Stimulated activated CD8-positive, alpha-beta memory T cell treated with anti-CD3 and anti-CD28 coated beads, Interleukin-7, amount 100 ng/mL, for 48 hours (primary cell): ENCODE measurements at places on chromosomes 6 and 20.

DNA sequence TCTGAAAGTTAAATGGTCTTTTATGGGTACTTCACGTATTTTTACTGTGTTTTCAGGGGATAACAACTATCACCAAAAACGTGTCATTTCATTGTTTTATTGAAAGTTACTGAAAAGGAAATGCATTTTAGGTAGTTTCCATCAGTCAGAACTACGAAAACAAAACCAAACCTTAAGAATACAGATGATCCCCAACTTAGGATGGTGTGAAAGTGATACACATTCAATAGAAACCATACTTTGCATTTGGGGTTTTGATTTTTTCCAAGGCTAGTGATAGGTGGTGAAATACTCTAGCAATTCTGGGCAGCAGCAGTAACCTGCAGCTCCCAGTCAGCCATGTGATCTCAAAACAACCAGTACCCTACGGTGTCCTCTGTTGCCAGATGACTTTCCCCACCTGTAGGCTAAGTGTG lies 25.9 kb upstream of the EFHC1 start:
- DNase-seq = no peak

GRCh38 chr6:106163966-106164877 lies 78.1 kb downstream of the PRDM1 start:
- DNase-seq = peak; percentile 67

GRCh38 chr6:75299801-75300530 lies 15.4 kb upstream of the TMEM30A start:
- no peak for DNase-seq

DNA sequence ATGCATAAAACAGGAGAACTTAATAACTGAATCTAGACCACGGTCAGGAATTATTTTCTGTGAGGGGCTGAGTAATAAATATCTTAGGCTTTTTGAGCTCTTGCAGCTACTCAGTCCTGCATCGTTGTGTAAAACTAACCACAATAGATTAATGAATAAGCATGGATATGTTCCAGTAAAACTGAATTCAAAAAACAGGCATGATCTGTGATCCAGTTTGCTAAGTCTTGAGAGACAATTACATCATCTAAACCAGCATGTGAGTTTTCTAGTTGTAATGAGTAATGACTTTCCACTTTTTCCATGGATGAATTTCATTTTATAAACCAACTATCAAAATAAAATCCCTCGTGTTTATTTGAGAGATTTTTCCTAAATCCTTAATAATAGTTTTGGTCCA lies 336.8 kb downstream of the RFPL4B start:
- no peak for DNase-seq

- DNase-seq = no peak
Measured at GRCh38 chr20:22984008-22984407, 51.1 kb upstream of the SSTR4 start.

GRCh38 chr6:53928641-53929040 lies 133.8 kb downstream of the LRRC1 start:
- DNase-seq = no peak

- DNase-seq = no peak
Measured at GRCh38 chr6:104639668-104640067, 220.1 kb downstream of the HACE1 start.

DNA sequence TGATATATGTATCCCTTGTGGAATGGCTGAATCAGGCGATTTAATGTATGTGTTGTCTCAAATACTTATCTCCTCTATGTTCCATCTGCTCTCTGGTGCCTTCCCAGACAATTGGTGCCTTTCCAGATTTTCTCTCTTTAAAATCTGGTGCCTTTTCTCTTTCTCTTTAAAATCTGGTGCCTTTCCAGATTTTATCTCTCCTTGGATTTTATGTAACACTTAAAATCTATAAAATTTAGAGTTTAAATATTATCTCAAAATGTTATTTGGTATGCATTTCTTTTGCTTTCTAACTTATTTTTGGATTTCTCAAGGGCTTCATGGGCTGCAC lies 116.3 kb downstream of the KIF13A start:
- no peak for DNase-seq

- DNase-seq = no peak
Measured at GRCh38 chr20:61801065-61801360, 264.7 kb downstream of the TAF4 start.

- DNase-seq = no peak
Measured at GRCh38 chr20:25705830-25706351, 9.2 kb upstream of the ZNF337 start.

GRCh38 chr6:91438570-91438969 lies 851.7 kb upstream of the MAP3K7 start:
- DNase-seq = no peak
